ENCODE measurements at places on chromosomes 5 and 9.

DNA sequence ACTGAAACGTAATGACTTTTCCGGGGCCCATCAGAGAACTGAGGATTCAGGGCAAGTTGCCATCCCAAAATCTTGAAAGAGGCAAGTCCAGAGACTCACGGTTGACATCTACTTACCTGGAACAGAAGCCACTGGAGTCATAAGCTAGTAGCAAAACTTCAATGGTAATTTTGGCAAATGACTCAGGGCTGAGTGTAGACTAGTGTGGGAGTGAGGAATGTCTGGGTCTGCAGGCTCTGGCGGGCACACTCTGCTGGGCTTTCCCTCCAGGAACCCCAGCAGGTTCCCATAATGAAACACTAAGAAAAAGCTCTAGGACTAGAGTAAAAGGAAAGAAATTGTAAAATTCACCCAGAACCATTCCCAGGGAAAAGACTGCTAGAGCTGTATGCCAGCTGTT is 122.9 kb upstream of the NFIL3 start:
- no peak for DNase-seq

- no peak for DNase-seq
Observed at GRCh38 chr5:133316346-133317343, 264.8 kb downstream of the HSPA4 start.

DNA sequence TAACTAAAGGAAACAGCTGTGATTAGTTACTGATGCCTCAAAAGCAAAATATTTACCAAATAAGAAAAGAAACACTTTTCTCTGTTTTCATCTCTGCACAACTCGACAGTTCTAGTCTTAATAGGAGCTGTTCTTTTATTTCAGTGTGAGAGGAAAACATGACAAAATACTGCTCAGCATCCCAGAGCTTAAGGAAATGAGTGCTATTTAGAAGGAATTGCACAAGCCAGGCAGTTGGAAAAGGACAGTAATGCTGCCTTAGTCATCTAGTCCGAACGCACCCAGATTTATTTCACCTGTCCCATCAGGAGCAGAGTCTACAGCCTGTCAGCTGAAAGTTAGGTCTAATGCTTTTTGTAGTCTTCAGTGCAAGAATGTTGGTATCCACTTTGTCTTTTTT is 12.3 kb downstream of the ZCCHC9 start:
- DNase-seq, result no peak

DNA sequence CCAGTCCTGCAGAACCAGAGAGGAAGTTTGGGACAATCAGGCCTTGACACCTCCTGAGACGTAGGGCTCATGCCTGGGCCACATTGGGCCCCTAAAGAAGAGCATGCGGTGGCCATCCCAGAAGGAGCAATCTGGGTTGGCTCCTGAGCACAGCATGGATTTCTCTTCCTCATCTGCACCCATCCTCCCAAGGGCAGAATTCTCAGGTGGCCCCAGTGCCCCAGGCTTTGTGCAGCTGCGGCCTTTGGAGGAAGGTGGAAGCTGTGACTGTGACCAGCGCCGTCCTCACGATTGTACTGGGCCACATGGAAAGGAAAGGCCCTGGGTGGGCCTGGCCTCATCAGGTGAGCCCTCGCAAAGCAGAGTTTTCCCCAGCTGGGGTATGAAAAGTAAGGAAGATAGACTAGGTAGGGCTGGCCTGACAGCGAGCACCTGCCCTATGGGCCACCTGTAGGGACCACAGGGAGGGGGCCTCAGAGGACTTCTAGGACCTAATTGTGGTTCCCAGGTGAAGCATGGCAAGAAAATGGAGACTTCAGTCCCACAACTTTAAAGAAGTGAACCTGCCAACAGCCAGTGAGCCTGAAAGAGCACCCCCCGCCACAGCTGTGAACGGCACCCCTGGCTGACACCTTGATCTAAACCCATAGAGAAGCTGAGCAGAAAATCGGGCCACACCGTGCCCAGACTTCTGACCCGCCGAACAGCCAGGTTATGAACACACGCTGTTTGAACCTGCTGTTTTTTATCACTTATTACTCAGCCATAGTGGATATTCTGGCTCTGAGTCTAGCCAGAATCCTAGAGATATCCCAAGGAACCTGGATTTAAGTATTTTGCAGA is 164.1 kb downstream of the IRX2 start:
- no peak for DNase-seq

GRCh38 chr9:94882966-94883641 is 156.6 kb downstream of the AOPEP start:
- no peak for DNase-seq

DNA sequence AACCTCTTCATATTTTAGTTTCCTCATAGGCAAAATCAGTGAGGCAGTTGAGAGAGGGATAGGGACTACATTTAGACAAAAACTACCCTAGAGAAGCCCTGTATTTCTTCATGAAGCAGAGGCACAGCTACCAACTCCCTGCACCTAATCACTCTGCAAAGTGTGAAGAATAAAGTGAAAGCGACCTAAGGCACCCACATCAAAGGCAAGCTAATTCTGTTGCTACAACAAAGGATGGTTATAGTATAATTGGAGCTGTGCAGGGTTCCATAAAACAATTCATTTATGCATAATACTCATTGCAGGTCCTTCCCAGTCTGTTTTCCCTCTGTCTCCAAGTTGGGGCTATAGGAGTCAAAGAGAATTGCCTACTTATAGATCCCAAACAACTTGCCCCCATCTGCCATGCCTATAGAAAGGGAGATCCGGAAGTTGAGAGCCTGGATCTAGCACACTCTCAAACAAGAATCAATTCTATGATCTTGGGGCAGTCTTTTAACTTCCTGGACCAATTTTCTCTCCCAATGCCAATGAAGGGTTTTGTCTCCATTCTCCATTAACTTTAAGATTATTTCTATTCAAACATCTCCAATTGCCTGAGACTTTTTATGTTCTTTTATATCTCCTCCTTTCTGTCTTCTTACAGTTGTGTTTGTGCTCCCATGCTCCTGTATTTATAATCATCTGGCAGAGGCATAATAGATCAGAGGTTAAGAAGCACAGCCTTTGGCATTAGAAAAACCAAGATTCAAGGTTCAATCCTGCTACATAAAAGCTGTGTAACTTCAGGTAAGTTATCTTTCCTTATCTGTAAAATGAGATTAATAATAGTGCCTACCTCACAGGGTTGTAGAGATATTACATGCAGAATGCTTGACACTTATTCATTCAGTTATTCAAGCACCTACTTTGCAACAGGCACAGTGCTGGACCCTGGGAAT is 56.0 kb upstream of the PTGER4 start:
- DNase-seq, result peak; percentile 64

DNA sequence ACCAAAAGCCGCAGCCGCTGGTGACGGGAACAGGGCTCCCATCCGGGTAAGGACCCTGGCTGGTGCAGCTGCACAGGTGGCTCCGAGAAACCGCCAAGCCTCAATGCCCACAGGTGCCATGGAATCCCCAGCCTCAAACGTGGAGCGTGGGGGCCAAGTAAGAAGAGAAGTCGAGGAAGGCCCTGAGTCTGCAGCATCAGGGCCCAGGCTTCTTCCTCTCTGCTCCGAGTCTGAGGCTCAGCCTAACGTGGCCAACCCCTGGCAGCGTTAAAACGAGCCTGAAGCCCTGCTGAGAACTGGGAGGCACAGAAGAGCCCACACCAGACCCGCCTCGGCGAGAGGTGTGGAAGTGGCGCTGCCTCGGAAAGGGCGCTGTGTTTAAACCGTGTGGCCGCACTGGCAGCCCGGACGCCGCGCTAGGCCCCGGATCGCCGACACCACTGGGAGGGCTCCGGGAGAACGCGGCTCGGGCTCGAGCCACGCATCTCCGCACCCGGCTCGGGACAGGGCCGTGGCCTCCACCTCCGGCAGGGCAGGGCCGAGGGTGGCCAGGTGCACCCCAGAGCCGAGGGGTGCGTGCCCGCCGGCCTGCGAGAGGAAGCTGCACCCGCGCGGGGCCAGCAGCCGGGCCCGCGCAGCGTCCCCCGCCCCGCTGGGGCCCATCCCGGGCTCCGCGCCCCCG is 730 bp downstream of the ZMYND19 start:
- DNase-seq, result no peak

DNA sequence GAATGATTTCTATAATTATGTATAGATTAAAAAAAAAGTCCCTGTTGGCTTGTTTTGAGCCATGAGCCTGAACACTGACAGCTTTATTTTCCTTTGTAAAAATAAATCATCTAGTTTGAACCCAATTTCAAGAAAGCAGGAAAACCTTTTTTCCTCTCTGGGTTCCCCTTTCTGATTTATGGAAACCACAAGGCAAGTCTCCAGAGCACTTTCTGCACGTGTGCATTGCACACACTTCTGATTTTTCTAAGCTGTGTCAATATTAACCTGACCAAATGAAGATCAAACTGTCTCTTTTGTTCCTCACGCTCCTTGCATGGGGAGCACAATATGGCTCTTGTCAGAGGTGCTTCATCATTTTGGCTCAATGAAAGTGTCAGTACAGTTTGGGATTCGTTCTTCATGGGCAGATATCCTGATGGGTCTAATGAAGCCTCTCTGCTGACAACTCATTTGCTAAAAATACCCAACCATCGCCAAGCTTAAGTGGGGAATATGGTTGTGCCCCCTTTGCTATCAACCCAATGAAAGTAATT is 39.2 kb upstream of the PCA3 start:
- DNase-seq, result no peak

DNA sequence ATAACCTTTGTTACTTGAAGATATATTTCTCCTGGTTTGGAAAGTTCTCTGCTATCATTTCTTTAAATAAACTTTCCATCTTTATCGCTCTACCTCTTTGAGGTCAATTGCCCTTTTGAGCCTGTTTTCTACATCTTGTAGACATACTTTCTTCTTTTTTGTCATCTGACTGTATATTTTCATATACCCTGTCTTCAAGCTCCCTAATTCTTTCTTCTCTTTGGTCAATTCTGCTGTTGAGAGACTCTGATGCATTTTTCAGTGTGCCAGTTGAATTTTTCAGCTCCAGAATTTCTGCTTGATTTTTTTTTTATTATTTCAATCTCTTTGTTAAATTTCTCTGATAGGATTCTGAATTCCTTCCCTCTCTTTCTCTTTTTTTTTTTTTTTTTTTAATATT is 511.2 kb upstream of the GRAMD2B start:
- no peak for DNase-seq

- no peak for DNase-seq
Observed at GRCh38 chr9:72362118-72362531, 2.9 kb downstream of the ZFAND5 start.

Measured in CD4-positive, alpha-beta memory T cell (primary cell).